Cardiac atrium fibroblast (primary cell): ENCODE measurements at places on chromosomes 11 and 22. TPM values are rescaled to one million over a fixed set of nuclear protein-coding genes. Genes with fewer than 3 reads are reported as not detected.

Gene PSMA1
- 99.6 and 101 TPM in 2 replicates for total RNA-seq

Gene CTSW
- not detected in 2 replicates for total RNA-seq

Gene HDHD5
- total RNA-seq = 55.2 and 66.8 TPM in 2 replicates

Gene C22orf42
- total RNA-seq = not detected in 2 replicates

Gene FUT4
- total RNA-seq = 2.9 and 3.2 TPM in 2 replicates

Gene KREMEN1
- 6.9 and 9.4 TPM in 2 replicates for total RNA-seq

Gene KRTAP5-2
- not detected in 2 replicates for total RNA-seq
